ENCODE measurements at places on chromosomes 4 and X.

DNA sequence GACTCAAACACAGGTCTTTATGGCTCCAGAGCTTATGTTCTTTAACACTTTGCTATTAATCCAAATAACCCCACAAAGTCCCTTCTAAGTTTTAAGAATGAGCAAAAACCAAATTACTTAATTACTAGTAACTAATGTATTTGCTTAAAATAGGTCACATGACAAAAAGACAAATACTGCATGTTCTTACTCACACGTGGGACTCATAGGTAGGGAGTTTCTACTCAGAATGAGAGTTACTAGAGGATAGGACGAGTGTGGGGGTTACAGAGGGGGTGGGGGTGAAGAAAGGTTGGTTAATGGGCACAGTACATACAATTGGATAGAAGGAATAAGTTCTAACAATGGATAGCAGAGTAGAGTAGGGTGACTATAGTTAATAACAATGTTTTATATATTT lies 5.8 kb downstream of the RPS6KA3 start:
- no peak for DNase-seq

DNA sequence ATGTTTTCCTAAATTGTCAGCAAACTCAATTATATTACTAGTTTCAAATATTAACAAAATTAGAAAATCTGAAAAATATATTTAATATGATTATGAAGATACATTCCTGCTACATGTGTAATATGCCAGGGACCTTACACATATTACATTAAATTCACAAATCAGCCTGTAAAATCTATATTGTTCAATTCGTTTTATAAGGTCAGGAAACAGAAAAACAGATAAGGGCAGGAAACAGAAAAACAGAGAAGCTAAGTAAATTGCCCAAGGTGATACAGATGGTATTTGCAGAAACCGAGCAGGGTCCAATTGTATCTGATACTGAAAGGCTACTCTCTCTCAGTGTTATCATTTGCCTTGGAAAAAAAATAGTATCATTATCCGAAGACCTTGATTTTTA lies 739.0 kb downstream of the DMD start:
- no peak for DNase-seq

- no peak for DNase-seq
Measured at GRCh38 chr4:119489305-119489704, 139.3 kb downstream of the PDE5A start.

DNA sequence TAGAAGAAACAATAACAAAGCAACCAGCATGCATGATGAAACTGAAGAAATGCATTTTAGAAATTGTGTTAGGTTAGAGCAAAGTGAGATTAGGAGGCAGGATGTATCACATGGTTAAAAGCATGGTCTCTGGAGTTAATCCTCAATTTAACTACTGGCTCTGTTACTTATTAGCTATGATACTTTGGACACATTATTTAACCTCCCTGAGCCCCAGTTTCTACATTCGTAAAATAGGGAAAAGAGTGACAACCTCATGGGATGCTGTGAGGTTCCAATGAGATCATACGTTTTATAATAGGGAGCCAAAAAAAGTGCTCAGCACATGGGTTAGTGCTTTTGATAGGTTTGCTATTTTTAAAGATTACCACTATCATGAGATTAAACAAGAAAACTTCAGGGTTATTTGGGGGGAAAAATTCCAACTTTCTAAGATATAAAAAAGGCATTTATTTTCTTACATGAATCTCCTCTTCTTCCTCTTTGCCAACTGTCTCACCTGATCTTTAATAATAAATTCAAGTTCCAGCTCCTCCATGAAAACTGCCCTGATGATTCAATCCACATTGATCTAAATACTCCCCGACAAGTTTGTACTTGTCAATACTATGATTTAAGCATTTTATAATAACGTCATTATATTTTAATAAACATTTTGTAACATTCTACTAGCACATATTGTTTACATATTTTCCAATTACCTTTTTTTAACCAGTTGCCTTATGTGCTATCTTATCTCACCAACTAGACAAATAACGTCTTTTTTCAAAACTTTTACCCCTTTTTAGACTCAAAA lies 4.6 kb downstream of the SEC31A start:
- no peak for DNase-seq

DNA sequence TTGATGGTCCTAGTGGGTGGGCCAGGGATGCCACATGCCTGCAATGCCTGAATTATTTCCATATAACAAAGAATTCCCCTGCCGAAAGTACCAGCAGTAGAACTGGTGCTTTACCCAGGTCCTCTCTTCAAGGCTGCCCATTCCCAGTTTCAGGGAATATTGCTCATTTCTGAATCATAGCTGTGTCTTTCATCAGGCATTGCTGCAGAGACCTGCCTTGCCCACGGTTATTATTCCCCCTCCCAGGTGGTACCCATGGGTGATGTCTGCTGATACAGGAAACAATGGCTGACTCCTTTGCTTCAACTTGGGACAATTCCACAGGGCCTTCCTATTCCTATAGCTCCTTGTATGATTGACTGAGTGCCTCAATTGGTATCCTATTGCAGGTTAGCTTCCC lies 9.7 kb upstream of the IQCM start:
- no peak for DNase-seq

DNA sequence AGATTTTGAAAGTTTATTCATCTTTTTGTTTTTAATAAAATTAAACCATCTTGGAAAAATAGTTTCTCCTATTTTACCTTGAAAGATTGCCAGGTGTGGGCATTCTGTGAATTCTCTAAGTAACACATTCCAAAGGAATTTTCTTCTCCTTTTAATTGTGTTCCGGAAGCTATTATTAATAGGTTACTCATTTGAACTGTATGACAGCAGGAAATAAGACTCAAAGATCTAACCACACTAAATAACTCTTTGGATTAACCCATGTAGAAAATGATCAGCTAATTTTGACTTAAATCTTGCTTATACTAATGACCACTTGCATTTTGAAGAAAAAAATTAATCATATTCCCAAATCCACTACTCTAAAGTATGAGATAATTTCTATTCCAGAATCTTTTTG lies 17.6 kb upstream of the CCNI start:
- no peak for DNase-seq

GRCh38 chr4:85556283-85556682 lies 81.3 kb downstream of the ARHGAP24 start:
- no peak for DNase-seq

GRCh38 chr4:8639021-8639420 lies 46.5 kb downstream of the CPZ start:
- DNase-seq: no peak

DNA sequence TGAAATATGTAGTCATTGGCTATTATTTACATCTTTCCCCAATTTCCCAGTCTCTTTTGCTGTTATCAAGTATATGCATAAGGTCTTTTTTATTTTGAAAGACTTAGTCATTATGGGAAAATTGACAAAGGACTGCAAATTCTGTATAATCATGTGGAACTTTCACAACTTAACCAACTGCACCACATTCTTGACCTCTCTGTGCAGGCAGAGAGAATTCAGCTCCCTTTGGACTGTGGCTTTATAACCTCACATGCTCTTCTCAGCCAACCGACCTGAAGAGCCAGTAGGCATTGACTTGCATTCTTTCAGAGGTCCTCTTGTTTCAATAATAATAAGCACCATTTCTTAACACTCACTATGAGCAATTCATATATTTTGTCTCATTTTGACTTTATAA lies 66.9 kb downstream of the ANXA3 start:
- DNase-seq: no peak

DNA sequence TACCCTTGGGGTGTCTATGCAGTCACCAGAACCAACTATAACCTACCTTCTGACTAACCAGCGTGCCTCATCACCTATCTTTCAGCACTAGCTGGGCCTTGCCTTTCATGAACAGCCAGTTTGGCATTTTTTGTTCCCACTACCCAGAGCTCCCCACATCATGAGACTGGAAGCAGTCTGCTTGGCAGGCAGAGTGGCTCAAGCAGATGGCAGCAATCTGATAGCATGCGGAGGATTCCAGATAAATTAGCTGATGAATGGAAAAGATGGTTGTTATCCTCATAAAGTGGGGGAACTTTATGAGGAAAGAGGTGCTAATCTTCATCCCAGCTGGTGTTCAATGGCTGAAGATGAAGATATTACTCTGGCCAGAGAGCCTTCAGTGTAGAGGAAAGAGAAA lies 243.2 kb upstream of the EDA2R start:
- DNase-seq: no peak
